ENCODE measurements at places on chromosomes 6 and 20.

- DNase-seq, result no peak
These were observed 79.0 kb downstream of the IPCEF1 start for GRCh38 chr6:154277629-154278017.

DNA sequence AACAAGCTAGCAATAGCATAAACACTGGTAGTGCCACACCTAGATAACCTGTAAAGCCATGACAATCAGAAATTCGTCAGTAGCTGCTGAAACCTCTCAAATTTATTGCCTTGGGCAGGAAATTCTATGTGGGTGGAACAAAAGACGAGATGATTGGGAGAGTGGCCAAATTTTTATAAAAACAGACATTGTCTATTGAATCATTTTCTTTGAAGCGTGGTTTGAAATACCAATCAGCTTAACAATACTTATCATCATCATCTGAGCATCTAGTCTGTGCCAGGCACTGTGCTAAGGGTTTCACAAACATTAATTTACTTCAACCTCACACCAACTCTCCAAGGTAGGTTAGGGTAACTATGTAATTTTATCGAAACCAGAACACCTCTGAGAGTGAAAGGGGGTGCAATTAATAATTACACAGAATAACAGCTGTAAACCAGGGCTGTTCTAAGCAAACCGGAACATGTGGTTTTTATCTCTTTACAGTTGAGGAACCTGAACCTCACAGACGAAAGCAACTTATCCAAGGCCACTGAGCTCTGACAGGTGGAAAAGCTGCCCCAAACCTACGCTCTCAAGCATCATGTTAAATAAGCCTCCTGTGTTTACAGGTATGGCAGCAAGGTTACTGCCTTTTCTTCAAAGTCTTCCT is 43.4 kb downstream of the NHSL1 start:
- no peak for DNase-seq

- DNase-seq, result no peak
These were observed 4.5 kb upstream of the CD109 start for GRCh38 chr6:73691512-73691911.

DNA sequence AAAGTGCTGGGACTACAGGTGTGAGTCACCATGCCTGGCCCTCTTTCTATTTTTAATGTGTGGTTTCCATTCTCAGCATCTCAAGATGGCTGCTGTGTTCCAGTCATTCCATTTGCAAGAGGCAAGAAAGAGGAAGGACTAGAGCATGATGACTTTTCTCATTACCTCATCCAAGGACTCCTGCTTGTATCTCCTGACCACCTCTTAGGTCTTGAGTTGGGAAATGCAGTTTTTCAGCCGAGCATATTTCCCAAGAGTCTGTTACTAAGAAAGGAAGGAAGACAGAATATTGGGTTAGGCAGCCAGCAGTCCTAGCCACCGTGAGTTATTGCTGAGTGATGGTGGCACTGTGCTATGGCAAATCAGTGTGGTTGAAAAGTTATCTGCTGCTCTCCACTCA is 108.4 kb upstream of the INSM1 start:
- DNase-seq, result no peak

GRCh38 chr6:73943930-73944652 is 248.1 kb downstream of the CD109 start:
- no peak for DNase-seq

- no peak for DNase-seq
These were observed 156.5 kb upstream of the OLIG3 start for GRCh38 chr6:137650720-137651119.

- DNase-seq, result no peak
These were observed 119.5 kb upstream of the KCNK16 start for GRCh38 chr6:39441986-39442385.

- DNase-seq, result no peak
These were observed 207.2 kb upstream of the SSTR4 start for GRCh38 chr20:22827916-22828315.

DNA sequence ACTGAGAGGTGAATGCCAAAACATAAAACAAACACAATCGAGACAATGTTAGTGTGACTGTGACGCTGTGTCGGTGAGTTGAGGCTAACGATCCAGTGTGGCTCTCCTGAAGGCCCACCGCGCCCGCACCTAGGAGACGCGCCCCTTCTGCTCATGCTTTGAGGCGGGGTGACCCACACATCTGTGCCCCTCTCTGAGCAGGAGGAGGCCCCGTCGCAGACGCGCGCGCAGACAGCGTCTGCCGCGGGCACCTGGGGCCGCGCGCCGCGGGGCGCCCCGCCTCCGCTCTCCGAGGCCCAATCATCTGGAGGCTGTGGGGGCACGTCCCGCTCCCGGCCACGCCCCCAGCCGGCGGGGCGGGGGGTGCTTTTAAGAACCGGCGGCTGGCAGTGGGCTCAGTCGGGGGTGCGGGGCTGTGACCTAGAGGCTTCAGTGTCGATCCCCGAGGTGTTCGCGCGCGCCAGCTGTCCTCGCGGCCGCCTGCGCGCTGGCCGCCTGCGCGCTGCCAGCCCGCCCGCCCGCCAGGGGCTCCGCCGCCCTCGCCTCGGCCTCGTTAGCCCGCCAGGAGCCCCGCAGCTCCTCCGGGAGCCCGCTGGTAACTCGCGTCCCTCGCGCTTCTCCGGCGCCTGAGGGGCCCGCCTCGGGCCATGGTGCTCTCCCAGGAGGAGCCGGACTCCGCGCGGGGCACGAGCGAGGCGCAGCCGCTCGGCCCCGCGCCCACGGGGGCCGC is at the start of gene SLC16A10:
Gene SLC16A10, plus strand, starts transcription at position 398 of the 730 bp plus-strand sequence. Its CDS starts 250 bp downstream, at position 648.
- DNase-seq, result peak; percentile 59

GRCh38 chr6:34663831-34664255 is 32.7 kb downstream of the ILRUN start:
- no peak for DNase-seq

GRCh38 chr6:139017227-139017626 is 11.3 kb upstream of the ABRACL start:
- DNase-seq, result no peak

GRCh38 chr6:43954311-43955131 is 172.7 kb downstream of the MRPL14 start:
- no peak for DNase-seq

GRCh38 chr6:36350681-36351571 is 14.2 kb upstream of the BNIP5 start:
- DNase-seq, result no peak
